ENCODE measurements at places on chromosomes 4 and X.

GRCh38 chrX:39969099-39969818 lies 128.5 kb downstream of the BCOR start:
- DNase-seq: peak; percentile 39

GRCh38 chr4:170721812-170722373 lies 632.1 kb upstream of the AADAT start:
- DNase-seq: no peak

GRCh38 chrX:126030021-126030420 lies 136.1 kb downstream of the DCAF12L2 start:
- no peak for DNase-seq

DNA sequence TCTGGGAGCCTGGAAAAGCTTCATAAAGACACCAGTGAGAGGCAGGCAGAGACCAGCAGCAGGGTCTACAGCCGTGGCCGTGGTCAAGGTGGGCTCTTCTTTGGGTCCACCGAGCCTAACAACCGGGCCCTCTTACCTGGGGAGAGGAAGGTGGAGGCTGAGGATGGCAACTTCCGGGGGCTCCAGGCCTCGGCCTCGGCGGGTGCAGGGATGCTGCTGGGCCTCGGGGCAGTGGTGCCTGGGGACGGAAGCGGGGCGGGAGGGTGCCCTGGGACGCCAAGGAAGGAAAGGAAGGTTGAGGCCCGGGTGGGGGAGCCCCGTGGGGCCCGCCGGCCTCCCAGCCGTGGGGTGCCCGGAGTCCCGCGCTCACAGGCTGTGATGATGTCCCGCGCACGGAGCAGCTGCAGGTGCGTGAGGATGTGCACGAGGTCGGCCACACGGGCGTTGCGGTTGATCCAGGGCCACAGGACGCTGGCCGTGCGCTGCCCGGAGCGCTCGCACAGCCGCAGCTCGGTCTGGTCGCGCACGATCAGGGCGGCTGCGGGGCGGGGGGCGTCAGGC lies 561 bp downstream of the IRAK1 start:
- no peak for DNase-seq

- no peak for DNase-seq
Observed at GRCh38 chr4:118865091-118865708, 23.5 kb upstream of the SYNPO2 start.

Measured in DMS79 treated with DMSO at 0.1 percent for 48 hours (cell line).